ENCODE measurements at places on chromosomes 11 and 22.

DNA sequence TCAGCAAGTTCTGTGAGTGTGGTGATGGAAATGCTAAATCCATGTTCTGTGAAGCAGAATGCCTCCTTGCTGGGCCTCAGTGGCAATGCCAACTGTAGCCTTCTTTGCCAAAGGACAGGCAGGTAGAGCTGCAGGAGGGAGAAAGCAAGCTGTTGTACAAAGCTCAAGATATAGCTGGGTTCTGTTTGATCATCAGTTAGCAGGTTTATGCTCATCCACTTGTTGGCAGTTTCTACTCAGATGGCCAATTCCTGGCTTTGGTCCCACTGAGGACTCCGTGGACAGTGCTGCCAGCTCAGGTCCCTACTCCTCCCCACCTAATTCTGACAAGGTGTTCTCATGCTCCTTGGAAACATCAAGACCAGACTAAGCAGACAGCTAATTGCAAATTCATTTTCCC lies 65.1 kb downstream of the PRSS23 start:
- no peak for DNase-seq

GRCh38 chr11:11993839-11994238 lies 14.6 kb downstream of the DKK3 start:
- DNase-seq: peak; percentile 75

DNA sequence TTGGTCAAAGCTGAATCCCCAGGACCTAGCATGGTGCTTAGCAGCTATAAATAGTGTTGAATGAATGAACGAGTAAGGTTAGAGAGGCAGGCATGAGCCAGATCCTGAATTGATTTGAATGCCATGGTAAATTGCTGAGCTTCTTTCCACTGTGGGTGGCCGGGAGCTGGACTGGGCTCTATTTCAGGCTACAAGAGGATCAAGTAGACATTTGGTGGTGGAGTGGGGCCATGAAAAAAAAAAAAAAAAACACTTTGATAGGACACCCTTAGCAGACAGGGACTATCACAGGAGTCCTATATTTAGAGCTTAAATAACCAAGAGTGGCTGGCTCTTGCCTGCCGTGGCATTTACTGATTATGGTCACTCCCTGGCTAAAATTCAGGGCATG lies 77.6 kb downstream of the MIAT start:
- no peak for DNase-seq

- DNase-seq: no peak
Observed at GRCh38 chr11:15905366-15906104, 450.8 kb downstream of the SOX6 start.

GRCh38 chr11:134863294-134863693 lies 451.3 kb upstream of the B3GAT1 start:
- no peak for DNase-seq

DNA sequence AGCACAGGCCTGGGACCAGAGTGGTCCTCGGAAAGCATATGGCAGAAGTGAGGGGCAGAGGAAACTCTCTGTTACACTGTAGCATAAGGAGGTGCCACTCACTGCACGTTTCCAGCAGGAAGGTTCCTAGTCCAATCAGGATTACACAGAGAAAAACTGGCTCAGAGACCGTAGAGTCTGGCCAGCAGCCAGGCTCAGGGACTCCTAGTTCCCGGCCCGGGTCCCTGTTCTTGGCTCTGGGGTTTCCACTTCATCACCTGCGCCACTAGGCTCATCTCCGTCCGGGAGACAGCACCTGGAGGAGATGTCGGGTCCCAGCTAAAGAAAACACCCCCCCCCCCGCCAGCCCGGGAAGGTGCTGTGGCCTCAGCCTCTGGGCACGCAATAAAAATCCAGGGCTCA lies 1.1 kb downstream of the TTLL12 start:
- peak; percentile 26 for DNase-seq

DNA sequence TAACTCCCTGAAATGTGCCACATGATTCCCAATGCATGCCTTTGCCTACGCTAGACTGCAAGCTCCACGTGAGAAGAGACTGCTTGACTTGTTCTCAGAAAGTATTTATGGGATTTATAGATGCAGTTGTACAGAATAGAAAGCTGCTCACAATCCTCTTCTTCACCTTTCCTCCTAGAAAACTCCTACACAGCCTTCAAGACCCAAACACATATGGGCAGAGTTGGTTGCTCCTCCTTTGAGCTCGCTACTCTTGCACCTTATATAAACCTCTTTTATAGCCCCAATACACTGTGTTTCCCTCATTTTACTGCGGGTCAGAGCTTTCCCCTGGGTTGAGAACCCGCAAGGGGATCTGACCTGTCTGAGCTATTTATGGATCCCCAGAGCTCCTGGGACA lies 16.4 kb downstream of the C1QTNF6 start:
- no peak for DNase-seq

DNA sequence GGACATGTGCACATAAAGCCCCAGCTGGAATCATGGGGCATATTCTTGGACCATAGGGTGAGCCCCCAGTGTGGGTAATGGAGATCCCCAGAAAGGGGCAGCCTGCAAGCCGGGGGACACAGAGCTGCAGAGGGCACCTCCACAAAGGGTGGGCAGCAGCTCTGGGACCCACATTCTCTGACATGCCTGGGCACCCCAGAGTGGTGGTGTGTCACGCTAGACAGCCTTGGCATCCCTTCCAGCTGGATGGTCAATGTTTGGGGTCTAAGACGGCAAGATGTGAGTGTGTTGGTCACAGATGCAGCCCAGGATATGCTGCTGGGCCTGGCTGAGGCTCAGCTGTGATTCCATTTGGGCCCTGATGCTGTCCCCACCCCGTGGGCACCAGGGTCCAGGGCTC lies 9.7 kb downstream of the ADORA2A start:
- DNase-seq: no peak

GRCh38 chr11:13384908-13385640 lies 77.9 kb downstream of the BTBD10 start:
- DNase-seq: peak; percentile 52

GRCh38 chr22:30344447-30345200 lies 12.1 kb downstream of the SF3A1 start:
- DNase-seq: no peak

- no peak for DNase-seq
Observed at GRCh38 chr11:120882175-120882574, 141.7 kb upstream of the TBCEL start.

- peak; percentile 64 for DNase-seq
Observed at GRCh38 chr11:74311352-74311926, at the start of gene P4HA3. P4HA3 (minus strand) TSS chr11:74311640; CDS start chr11:74311611, 29 bp downstream.

DNA sequence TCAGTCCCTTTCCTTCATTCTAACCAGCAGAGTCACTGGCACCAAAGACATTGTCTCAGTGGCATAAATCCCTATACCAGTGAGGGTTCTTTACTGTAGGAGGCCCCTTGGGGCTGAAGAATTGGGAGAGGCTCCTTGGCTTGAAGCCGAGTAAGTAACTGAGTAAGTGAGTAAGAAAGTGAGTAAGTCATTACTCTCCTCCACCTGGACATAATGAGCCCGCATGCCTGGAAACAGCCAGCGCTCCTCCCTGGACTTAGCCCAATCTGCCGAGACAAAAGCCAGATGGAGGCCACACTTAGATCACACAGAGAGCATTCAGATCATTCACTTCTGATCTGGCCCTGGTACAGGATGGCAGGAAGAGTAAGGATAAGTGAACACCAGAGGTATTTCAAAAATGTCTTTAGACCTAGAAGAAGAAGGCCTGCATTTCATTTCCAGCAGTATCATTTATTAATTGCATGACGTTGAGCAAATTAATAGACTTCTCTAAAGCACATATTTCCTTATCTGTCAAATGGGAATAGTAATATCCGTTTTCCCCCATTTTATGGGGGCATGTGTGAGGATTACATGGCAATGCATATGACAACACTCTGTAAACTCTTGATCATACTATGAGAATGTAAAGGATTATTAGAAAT lies 8.2 kb upstream of the MICAL3 start:
- no peak for DNase-seq

GRCh38 chr11:61058583-61059259 lies 43.6 kb upstream of the CD5 start:
- DNase-seq: no peak

DNA sequence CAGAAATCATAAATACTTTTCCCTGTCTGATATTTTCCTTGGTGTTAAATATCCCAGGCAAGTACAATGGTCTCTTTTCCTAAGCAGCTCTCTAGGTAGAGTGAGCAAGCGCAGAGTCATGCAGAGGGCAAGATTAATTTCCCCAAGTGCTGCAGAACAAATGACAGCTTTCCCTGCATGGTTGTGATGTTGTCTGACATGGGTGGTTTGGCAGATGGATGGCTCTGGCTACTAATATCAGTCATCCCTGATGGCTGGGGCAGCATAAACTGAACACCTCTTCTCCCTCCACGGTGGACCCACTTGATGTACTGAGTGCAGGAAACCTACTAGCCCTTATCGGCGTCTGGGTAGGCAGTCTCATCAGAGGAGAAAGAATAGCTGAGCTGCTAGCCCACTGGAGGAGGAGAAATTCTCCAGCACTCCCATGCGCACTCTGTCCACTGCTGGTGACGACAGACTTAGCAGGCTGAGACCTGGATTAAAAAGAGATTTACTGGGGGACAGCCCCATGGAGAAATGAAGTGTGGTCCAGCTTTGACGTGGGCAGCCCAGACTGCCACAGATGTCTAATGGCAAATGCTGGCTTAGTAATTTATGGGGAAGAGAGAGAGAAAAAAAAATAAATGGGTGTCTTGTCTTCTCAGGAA lies 202.9 kb downstream of the DBX1 start:
- no peak for DNase-seq

DNA sequence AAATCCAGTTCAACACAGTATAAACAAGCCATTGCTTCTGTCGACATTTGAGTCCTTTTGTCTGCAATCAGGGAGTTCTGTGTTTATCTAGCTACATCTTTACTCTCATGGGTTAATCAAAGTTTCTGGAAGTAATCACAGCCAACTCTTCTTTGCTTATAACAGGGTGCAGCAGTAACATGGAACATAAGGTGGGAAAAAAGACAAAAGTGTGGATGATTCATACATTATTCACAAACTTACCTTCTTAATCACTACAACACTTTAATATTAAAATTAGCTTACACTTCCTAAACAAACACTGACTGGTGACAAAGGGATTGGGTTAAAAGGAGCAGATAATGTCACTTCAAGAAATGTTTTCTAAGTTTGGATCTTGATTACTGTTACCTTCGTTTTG lies 44.7 kb downstream of the SNX19 start:
- DNase-seq: no peak

DNA sequence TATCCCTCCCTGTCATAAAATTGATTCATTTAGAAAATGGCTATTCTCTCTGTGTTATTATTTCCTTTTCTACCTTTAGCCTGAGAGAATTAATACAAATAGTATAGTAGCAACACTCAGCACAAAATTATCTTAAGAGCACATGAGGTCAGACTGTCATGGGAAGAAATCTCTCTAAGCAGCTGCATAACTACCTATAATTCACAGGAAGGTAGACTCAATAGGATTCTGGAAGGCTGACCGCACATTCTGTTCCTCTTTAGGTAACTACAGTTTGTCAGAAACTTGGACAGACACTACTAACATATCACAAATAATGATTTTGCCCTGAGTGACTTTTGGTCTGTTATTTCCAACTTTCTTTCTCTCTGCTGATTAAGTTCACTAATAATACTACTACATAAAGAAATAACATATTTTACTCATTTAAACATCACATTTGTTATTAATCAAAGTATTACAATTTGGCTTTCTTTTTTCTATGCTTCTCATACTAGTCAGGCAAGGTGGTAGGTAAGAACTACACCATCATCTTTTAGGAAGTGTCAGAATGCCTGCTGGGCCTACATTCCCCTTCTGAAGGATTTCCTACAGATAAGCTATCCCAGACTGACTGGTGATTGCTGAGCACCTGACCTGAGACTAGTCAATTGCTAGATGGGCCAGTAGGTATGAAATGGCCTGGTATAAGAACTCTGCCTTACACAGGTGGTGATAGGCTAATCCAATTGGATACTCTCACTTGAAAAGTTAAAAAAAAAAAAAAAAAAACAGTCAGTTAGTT lies 325.1 kb downstream of the DLG2 start:
- DNase-seq: no peak

GRCh38 chr11:127996825-127997224 lies 590.5 kb downstream of the ETS1 start:
- DNase-seq: no peak

DNA sequence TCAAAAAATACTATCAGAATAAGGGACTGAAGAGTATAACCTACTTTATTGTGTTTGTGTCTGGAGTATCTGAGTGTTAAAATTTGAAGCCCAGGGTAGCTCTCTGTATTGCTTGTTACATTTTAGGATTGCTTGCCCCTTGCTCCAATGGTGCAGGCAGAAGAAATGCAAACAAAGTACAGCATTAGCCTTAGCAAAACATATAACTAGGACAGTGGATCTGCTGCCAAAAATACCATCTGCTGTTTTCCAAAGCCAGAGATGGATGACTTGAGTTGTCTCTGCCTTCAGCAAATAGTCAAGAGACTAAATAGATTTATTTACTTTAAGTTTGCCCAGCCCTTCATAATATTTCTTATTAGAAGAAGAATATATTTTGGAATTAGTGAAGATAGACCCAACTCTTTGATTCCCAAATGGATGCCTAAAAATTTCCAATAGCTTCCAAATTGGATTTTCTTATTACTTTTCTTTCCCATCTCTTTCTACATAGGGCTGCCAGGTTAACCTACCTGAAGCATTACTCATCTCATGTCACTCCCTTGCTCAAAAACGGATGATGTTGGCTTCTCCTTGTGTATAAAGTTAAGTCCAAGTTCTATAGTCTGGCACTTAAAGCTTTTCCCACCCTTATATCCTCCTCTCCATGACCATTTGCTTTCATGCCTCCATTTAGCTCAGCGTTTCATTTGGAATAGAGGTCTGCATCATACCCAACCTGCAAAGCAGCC lies 66.3 kb downstream of the LDLRAD3 start:
- DNase-seq: no peak

DNA sequence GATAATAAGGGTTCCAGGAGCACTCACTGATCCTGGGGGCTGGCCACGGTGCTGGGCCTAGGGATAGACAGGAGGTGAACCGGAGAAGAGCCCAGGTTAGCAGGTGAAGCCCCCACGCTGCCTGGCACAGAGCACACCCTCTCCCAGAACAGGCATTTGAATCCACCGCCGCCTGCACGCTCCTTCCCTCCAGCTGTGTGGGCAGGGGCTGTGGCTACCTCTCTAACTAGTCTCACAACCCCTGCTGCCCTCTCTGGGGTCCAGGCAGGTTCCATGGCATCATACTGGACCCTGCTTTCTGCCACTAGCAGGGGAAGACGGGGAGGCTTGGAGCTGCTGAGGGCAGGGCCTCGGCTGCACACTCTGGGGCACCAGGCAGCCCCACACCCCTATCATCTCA lies 358.0 kb downstream of the CTTN start:
- DNase-seq: no peak

GRCh38 chr22:35324762-35325161 lies 25.1 kb downstream of the TOM1 start:
- no peak for DNase-seq

- DNase-seq: no peak
Observed at GRCh38 chr11:26909515-26909914, 84.4 kb upstream of the FIBIN start.

- peak; percentile 13 for DNase-seq
Observed at GRCh38 chr11:47083913-47084312, 92.8 kb downstream of the ARFGAP2 start.

- no peak for DNase-seq
Observed at GRCh38 chr11:128040603-128041002, 546.8 kb downstream of the ETS1 start.

Data from A549 (cell line).